ENCODE measurements at places on chromosomes 7 and 10. TPM values are rescaled to one million over a fixed set of nuclear protein-coding genes. Genes with fewer than 3 reads are reported as not detected.

The ZP3 gene
- 7.4 TPM for total RNA-seq

The FEZF1 gene
- not detected for total RNA-seq

The GALNT17 gene
- not detected for total RNA-seq

The BTRC gene
- total RNA-seq = 19.0 TPM

The SPDYE18 gene
- 0.26 TPM for total RNA-seq

The CCL24 gene
- not detected for total RNA-seq

The ZNF862 gene
- total RNA-seq = 16.6 TPM

The GPRIN2 gene
- total RNA-seq = not detected

GRCh38 chr7:94056796-94057207 lies 52.6 kb upstream of the BET1 start:
- H3K4me3 ChIP-seq = no peak overlapping the region
- no peaks in the 10 kb centered on the region for H3K36me3 ChIP-seq
- H3K27ac ChIP-seq = no peak overlapping the region

- no peak overlapping the region for H3K27ac ChIP-seq
- no peak for DNase-seq
- no peaks in the 10 kb centered on the region for H3K36me3 ChIP-seq
- H3K4me1 ChIP-seq = no peaks in the 10 kb centered on the region
- no peak overlapping the region for H3K4me3 ChIP-seq
Observed at GRCh38 chr7:19690736-19691135, 18.1 kb downstream of the POLR1F start.

DNA sequence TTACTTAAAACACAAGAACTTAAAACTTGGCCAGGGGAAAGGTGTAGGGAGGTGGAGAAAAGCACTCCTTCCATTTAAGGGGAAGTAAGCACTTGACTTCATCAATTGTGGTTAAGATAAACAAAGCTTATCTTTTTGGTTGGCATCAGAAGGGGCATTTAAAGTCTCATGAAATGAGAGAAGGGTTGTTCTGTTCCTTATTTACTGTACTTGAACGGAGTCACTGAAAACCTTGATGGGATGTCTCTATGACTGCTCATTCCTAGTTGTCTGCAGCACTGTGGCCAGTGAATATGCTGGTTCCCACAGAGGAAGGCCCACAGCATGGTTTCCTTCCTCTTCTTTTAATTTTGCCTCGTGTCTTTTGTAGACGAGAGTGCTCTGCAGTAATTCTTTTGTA lies 229.3 kb downstream of the AUTS2 start:
- no peaks in the 10 kb centered on the region for H3K27me3 ChIP-seq
- DNase-seq = no peak
- H3K4me3 ChIP-seq = no peak overlapping the region
- no peaks in the 10 kb centered on the region for H3K36me3 ChIP-seq

DNA sequence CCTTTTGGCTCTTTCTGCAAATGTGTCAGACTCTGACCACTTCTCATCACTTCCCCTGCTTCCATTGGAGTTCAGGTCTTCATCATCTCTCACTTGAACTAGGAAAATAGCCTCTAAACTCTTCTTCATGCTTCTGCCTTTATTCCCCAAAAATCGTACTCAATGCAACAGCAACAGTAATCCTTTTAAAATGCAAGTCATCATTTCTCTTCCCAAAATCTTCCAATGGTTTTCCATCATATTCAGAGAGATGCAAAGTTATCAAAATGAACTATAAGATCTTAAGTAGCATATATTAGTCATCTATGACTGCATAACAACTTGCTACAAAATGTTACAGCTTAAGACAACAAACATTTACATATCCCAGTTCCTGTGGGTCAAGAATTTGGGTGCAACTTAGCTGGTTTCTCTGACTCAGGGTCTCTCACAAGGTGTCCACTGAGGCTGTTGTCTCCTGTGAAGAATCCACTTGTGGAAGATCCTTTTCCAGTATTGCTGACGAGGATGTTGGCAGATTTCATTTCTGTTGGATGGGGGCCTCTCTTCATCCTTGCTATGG lies 31.0 kb upstream of the ETV1 start:
- no peak overlapping the region for H3K4me3 ChIP-seq
- H3K27me3 ChIP-seq = no peaks in the 10 kb centered on the region
- no peak for DNase-seq
- H3K36me3 ChIP-seq = no peaks in the 10 kb centered on the region

- DNase-seq = no peak
- H3K27me3 ChIP-seq = no peaks in the 10 kb centered on the region
- H3K4me1 ChIP-seq = no peaks in the 10 kb centered on the region
- H3K27ac ChIP-seq = no peak overlapping the region
Observed at GRCh38 chr7:124667312-124668153, 98.1 kb downstream of the GPR37 start.

DNA sequence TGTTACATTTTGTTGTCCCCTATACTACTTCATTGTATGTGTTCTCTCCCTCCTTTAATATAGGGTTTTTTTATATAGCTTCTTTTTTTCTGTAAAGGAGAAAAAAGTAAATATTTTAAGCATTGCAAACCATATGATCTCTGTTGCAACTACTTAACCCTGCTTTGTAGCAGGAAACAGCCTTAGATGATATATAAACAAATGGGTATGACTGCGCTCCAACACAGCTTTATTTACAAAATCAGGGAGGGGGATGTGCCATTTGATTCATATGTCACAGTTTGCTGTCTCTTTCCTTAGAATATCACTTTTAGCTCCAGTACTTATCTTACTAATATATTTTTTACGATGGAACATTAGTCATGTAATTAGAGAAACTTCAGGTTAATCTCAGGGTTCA lies 155.2 kb upstream of the GNAI1 start:
- no peak overlapping the region for H3K27ac ChIP-seq
- DNase-seq = no peak
- no peaks in the 10 kb centered on the region for H3K27me3 ChIP-seq
- no peak overlapping the region for H3K4me3 ChIP-seq

DNA sequence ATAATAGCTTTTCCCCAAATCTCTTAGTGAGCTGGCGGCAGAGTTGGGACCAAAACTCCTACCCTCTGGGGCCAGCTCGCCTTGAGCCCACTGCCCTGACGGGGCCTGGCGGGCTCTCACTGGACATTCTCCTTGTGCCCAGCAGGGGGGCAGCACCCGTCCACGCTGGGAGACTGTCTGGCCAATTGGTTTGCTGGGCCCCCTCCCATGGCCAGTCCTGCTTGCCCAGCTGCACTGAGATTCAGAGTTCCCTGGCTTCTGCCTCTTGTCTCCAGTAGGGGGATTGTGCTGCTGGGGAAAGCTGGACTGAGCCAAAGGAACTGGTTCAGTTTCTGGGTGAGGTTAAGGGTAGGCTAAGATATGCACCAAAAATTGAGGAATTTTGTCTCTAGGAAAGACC lies 59.8 kb downstream of the RAMP3 start:
- H3K4me3 ChIP-seq = no peak overlapping the region
- DNase-seq = no peak
- H3K36me3 ChIP-seq = no peaks in the 10 kb centered on the region

DNA sequence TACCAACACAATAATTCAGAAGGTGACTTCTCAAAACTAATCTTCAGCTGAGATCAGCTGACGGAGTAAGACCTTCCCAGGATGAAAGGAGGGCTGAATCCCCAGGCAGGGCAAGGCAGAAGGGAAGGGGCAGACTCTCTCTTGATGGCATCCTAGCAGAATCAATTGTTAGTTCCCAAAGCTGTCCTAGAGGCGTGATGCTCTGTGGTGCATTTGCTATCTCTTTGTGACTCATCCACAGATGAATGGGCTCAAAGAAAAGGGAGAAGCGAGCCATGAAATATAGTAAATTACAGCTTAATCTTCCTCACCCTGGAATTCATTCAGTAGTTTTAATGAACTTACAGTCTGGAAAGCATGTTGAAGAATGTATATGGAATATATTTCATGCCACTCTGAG lies 37.2 kb downstream of the PDE1C start:
- H3K27ac ChIP-seq = no peak overlapping the region
- no peaks in the 10 kb centered on the region for H3K36me3 ChIP-seq
- no peak for DNase-seq

- H3K27me3 ChIP-seq = no peaks in the 10 kb centered on the region
- H3K36me3 ChIP-seq = peaks cover 40% of the 10 kb centered on the region
Observed at GRCh38 chr7:99000196-99000903, 122.0 kb downstream of the TRRAP start.

DNA sequence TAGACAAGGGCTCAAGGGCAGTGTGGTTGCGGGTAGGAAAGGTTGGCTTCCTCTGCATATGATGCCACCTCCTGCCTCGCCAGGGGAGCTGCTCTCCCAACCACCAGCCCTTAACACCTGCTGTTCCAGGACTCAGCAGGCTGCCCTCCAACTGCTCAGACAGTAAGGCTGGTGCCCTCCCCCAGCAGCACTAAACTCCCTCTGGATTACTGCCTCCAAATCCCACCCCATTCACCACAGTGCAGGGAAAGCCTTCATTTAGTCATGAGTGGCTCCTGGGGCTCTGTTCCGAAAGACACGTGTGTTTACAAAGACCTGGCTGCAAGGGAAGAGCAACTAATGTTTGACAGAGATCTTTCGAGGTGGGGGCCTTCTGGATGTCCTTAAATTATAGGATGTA lies 437.2 kb upstream of the MKI67 start:
- no peaks in the 10 kb centered on the region for H3K27me3 ChIP-seq
- H3K27ac ChIP-seq = no peak overlapping the region
- no peaks in the 10 kb centered on the region for H3K36me3 ChIP-seq

DNA sequence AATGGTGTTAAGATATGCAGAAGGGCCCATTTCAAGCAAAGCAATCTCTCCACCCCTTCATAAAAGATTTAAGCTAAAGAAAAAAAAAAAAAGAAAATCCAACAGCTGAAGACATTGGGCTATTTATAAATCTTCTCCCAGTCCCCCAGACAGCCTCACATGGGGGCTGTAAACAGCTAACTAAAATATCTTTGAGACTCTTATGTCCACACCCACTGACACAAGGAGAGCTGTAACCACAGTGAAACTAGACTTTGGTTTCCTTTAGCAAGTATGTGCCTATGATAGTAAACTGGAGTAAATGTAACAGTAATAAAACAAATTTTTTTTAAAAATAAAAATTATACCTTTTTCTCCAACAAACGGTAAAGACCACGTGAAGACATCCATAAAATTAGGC lies 28.6 kb downstream of the PPP3CB start:
- peaks cover 3% of the 10 kb centered on the region for H3K4me1 ChIP-seq
- peaks cover 44% of the 10 kb centered on the region for H3K36me3 ChIP-seq
- H3K4me3 ChIP-seq = no peak overlapping the region
- no peaks in the 10 kb centered on the region for H3K27me3 ChIP-seq
- H3K27ac ChIP-seq = no peak overlapping the region

DNA sequence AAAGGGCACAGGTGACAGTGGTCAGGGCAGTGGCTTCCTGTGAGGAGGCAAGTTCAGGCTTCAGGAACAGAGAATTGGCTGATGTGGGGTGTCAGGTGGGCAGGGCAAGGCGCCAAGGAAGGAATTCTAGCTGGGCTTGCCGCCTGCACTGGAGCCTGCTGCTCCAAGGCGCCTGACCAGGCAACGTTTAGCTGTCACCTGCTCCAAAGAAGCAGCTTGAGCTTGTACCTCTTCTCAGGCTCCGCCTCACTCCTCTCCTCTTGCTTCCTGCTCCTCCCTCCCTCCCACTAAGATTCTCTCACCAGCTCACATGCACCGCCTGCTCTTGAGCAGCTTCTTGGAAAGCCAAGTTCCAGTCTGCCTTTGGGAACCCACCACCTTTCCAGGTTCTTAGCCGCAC lies 187.4 kb upstream of the GRB10 start:
- H3K4me1 ChIP-seq = peaks cover 2% of the 10 kb centered on the region
- H3K4me3 ChIP-seq = no peak overlapping the region
- peak; percentile 43 for DNase-seq
- no peaks in the 10 kb centered on the region for H3K36me3 ChIP-seq
- no peak overlapping the region for H3K27ac ChIP-seq

DNA sequence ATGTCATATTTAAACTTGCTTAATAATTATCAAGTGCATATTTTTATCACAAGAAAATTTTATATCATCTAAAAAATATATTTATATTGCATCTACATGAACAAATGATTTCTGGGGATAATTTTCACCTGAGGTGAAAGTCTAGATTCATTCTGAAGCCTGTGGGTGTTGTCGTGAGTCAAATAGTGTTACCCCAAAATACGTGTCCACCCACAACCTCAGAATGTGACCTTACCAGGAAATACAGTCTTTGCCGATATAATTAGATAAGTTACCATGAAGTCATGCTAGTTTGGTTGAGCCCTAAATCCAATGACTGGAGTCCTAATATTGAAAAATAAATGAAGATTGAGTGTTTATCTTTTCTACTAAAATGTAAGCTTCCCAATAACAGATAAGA lies 203.0 kb upstream of the MDFIC start:
- H3K4me3 ChIP-seq = no peak overlapping the region
- H3K27ac ChIP-seq = peak overlapping the region; percentile 13
- peaks cover 1% of the 10 kb centered on the region for H3K27me3 ChIP-seq
- peaks cover 7% of the 10 kb centered on the region for H3K4me1 ChIP-seq
- DNase-seq = no peak
- H3K36me3 ChIP-seq = no peaks in the 10 kb centered on the region
